COR-L47 (cell line): ENCODE measurements at places on chromosomes 16 and 17.

DNA sequence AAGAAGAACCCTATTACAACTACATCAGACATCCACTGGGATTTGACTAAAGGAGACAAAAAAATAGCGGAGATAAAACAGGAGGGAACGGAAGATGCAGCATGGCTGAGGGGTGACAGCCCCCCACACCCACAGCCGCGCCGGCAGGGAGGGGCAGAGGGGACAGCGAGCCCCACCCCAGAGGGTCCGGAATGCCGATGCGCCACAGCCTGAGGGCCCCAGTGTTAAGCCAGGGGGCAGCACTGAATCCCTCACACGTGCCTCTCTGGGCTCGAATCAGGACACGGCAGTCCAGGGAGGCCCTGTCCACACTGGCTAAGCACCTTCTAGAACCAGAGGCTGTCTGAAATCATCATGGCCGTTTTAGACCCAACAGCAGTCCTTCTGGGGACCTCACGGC is 18.8 kb downstream of the MAP1LC3B start:
- no peak for DNase-seq

DNA sequence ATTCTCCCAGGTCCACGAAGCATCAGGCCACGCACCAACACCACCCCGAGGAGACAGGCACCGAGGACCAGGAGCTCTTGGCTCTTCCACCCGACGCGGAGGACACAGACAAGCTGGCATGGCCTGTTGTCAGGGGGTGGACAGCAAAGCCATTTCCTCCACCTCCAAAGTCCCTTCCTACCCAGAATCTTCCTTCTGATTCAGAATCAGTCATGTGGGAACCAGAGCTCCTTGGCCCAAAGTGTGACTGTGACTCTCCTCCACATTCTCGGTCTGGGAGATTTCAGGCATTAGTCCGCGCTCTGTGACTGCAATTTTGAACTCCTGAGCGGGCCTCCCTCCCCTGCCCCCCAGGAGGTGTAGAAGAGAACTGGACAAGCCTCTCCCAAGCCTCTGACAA is 9.2 kb downstream of the DNAH17 start:
- no peak for DNase-seq

- DNase-seq = peak; percentile 99
Observed at GRCh38 chr17:50919321-50920040, 53.3 kb upstream of the TOB1 start.

GRCh38 chr17:65409381-65409780 is 152.1 kb downstream of the AXIN2 start:
- no peak for DNase-seq

DNA sequence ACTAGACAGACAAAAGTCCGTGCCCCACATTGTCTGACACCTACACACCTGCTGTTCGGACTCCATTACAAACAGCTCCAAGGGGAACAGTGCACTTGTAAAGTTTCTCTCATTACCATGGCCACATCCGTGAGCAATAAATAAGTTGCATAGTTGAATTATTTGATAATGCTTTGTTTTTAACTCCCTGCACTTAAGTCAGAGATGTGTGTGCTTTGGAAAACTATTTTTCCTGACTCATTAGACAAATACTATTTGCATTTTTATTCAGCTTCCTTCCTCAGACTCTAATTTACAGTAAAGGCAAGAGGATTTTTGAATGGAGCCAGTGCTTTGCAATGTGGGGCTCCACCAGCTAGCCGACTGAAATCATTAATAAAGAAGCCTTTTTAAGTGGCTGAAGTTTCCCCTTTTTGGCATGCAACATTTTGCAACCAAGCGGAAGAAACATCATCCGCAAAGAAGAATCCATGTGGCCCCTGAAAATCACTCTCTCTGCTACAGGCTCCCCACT is 6.5 kb upstream of the CCL2 start:
- DNase-seq = no peak

DNA sequence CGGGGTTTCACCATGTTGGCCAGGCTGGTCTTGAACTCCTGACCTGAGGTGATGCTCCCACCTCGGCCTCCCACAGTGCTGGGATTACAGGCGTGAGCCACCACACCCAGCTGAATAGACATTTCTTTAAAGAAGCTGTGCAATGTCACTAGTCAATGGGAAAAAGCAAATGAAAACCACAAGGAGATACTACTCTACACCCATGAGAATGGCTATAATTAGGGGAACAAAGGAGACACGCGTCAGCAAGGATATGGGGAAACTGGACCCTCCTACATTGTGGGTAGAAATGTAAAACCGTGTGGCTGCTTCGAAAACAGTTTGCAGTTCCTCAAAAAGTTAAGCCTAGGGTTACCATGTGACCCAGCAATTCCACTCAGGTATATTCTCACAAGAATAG is 103.4 kb downstream of the VPS53 start:
- no peak for DNase-seq

- peak; percentile 51 for DNase-seq
Observed at GRCh38 chr17:77076124-77076830, 64.5 kb upstream of the SEC14L1 start.

DNA sequence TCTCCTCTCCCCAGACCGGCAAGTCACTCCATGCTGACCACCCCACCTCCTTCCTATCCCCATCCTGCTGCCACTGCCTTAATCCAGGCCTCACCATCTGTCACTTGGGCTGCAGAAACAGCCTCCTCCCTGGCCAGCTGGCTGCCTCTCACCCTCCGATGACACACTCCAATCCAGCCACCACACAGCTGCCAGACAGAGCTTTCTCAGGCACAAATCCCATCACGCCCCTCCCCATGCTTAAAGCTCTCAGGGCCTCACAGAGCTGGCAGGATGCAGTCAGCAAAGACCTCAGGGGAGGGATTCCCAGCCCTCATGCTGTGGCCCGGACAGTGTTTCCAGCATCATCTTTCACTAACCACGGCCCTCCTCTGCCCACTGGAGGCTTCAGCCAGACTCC is 13.7 kb downstream of the CAMKK1 start:
- DNase-seq = no peak

DNA sequence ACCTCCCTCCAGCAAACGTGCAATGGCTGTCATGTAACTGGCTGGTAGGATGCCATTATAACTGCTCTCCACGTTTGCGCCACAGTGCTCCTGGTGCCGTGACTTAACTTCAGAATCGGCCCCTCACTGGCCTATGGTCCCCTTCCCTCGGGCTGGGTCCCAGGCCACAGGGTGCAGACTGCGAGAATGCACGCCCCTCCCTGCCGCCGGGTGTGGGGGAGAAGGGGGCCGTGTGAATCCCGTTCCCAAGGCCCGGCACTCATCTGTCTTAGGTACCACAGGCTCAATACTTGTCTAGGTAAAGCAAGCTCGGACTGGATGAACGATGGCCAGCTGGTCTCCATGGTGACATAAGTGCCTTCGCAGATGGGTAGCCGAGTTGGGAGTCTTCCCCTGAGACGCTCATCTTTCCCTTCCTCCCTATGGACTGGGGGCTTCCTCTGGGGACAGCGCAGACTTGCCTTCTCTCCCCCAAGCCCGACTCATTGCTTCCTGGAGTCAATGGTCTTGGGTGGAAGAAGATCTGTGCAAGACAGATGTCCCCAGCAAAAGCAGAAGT is 37.8 kb downstream of the TIMM22 start:
- no peak for DNase-seq

DNA sequence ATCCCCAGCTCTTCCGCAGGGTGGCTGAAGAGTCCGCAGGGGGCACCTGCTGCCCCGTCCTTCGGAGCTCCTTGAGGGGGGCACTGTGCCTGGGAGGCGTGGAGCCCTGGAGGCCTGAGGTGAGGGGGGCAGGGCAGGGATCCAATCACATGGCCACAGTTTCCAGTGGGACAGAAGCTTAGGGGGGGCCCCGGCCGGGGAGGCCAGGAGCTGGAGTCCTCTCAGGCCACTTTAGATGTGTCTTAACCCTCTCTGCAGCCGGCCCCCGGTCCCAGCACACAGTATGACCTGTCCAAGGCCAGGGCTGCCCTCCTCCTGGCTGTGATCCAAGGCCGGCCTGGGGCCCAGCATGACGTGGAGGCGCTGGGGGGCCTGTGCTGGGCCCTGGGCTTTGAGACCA is 10.8 kb downstream of the ZNF213 start:
- DNase-seq = no peak

DNA sequence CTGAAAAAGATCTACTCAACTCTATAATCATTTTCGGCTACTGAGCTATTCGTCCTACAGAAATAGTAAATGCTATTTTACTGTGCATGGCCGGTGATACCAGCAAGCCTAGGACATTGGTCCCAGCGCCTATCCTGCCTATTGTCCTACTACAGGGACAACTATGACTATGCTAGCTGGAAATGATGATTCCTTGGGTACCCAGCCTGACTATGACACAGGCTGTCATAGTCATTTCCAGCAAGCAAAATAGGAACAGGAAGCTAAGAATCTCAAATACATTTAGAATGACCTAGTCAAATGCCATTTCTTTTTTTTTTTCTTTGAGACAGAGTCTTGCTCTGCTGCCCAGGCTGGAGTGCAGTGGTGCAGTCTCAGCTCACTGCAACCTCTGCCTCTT is 33.7 kb upstream of the HSBP1 start:
- no peak for DNase-seq

DNA sequence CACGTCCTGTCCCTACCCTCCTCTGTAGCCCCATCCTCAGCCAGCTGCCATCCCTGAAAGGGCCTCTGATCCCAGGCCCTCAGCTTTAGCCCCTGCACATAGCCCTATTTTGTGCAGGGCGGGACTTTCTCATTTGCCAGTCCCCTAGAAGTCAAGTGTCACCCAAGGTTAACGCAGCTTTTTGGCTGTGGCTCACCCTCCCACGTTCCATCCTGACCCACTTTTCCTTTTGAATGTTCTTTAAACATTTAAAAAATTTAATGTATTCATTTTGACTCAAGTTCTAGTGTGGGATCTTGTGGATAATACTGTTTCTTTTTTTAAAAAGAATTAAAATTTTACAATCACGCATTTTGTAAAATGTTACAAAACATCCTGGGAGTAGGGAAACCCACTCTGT is 62.2 kb upstream of the LGALS9 start:
- no peak for DNase-seq

DNA sequence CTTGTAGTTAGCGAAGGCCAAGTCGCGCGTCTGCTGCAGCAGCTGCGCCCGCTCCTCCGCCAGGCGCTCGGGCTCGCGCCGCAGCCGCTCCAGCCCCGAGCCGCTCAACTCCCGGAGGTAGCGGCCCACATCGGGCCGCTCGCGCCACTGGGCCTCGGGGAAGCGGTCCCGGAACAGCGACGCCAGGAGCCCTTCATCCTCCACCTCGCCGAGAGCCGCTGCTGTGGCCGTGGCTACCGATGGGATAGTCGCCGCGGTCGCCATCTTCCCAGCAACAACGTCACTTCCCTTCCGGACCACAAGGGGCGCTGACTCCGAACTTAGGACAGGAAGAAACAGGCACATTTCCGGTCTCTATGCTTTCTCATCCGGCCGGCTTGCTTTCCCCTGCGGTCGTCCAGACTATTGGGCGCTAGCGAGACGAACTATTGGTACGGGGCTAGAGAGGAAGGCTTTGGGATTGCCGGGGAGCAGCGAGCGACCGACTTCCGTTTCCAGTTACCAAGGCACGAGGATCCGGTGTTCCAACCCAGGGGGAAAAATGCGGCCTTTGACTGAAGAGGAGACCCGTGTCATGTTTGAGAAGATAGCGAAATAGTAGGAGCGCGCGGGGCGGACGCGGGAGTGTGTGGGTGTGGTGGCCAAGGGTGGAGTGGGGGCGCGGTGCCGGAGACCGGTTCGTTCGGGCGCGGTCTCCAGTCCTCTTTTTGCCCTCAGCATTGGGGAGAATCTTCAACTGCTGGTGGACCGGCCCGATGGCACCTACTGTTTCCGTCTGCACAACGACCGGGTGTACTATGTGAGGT is at the start of the genes COG8 and NIP7:
Gene COG8 (minus strand): TSS at position 276 of the 806 bp plus-strand sequence. CDS start 12 bp downstream, at position 264.
Gene NIP7 (plus strand): TSS at position 484 of the 806 bp plus-strand sequence. CDS start 58 bp downstream, at position 542.
- DNase-seq = peak; percentile 98

DNA sequence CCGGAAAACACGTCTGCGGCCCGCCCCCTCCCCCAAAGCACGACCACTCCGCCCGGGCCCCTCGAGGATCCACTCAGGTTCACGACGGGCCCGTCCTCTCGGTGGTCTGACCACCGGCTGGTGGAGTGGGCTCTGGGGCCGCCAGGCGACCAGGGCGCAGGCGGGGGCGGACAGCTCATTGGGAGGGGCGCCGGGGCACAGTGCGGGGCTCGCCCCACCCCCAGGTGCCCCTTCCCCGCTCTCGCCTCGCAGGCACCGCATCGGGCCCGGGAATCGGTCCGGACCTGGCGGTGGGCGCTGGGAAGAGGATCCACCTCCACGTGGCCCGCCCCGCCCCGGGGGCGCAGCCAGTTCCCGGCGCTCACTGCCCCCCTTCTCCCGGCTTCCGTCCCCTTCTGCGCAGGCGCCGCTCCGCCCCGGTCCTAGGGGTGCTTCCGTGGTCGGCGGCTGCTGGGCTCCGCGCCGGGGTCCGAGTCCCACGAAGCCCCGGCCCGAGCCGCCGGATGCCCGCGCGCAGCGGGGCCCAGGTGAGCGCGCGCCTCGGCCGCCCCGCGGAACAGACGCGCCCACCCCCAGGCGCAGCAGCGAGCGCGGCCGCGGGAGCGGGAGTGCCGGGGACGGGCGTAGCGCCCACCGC is at the start of gene MPG:
Gene MPG (plus strand): TSS at position 419 of the 637 bp plus-strand sequence. CDS start 85 bp downstream, at position 504.
- DNase-seq = peak; percentile 64

DNA sequence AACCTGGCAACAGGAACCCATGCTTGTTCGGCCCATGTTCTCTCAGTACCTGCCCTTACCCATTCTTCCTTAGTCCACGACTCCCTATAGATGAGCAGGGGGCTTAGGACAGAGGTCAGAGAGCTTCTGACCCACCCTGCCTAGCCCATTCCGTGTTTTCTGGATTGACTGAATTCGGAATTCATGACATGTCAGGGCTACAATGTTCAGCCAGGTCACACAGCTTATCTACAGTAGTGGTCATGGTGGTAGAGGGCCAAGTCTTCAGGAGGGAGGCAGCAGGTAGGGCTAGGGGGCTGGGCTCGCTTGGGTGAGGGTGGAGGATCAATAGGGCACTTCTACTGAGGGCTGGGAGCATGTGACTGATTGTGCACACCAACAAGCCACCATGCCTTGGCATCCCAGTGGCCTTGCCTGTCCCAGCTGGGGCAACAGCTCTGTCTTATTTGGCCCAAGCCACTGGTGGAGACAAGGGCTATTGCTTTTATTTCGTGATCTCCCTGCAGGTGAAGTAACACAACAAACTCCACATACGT is 3.1 kb downstream of the HEXIM2 start:
- DNase-seq = no peak

GRCh38 chr17:2634361-2634960 is 41.0 kb downstream of the PAFAH1B1 start:
- DNase-seq = no peak

- DNase-seq = no peak
Observed at GRCh38 chr17:45961206-45961605, 37.8 kb upstream of the STH start.

GRCh38 chr16:69301861-69302260 is 9.3 kb upstream of the VPS4A start:
- DNase-seq = no peak

DNA sequence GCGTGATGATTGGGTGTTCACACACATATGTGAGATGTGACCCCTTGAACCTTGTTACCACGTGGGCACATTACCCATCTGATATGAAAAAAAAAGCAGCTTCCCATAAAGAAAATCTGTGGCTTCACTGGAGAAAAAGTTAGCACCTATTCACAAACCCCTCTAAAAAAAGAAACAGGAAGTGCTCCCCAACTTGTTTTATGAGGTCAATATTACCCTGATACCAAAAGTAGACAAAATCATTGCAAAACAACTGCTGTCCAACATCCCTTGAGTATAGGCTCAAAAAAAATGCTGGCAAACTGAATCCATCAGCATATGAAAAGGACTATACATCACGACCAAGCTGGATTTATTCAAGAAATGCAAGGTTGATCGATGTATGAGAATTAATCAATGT is 99.7 kb upstream of the RBL2 start:
- DNase-seq = no peak

- DNase-seq = no peak
Observed at GRCh38 chr16:11557801-11558200, 28.9 kb downstream of the LITAF start.

GRCh38 chr17:17811381-17812210 is 25.2 kb downstream of the SREBF1 start:
- no peak for DNase-seq
